Endothelial cell (in vitro differentiated cells): ENCODE measurements at places on chromosomes 4 and X.
A peak's percentile ranks its signal among the peaks of the same experiment; 100 is the strongest.

GRCh38 chrX:9376111-9376510, 88.7 kb upstream of the TBL1X start:
- DNase-seq = no peak
- H3K27me3 ChIP-seq = peaks cover 2% of the 10 kb centered on the region
- H3K4me1 ChIP-seq = no peaks in the 10 kb centered on the region
- no peaks in the 10 kb centered on the region for H3K36me3 ChIP-seq
- no peak overlapping the region for H3K4me3 ChIP-seq
- H3K27ac ChIP-seq = no peak overlapping the region

DNA sequence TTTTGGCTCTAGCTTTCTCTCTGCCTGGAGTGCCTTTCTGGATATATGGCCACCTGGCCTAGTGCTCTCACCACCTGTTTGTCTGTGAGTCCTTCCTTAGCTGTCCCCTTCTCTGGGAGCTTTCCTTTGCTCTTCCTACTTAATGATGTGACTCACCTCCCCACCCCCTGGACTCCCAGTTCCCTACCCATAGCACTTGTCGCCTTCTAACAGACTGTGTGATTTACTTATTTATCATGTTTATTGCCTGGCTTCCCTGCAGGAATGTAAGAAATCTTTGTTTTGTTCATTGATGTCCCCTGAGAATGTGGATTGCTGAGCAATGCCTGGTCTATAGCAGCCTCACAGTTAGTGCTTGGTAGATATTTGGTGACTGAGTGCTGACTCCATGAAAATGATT, 18.9 kb downstream of the ADD1 start:
- H3K27ac ChIP-seq = no peak overlapping the region
- no peak for DNase-seq
- H3K4me3 ChIP-seq = peak overlapping the region; percentile 18
- no peaks in the 10 kb centered on the region for H3K36me3 ChIP-seq
- H3K4me1 ChIP-seq = peaks cover 74% of the 10 kb centered on the region
- H3K27me3 ChIP-seq = peaks cover 2% of the 10 kb centered on the region

- H3K27me3 ChIP-seq = no peaks in the 10 kb centered on the region
- H3K27ac ChIP-seq = no peak overlapping the region
- no peak overlapping the region for H3K4me3 ChIP-seq
- peaks cover 8% of the 10 kb centered on the region for H3K4me1 ChIP-seq
- H3K36me3 ChIP-seq = no peaks in the 10 kb centered on the region
- no peak for DNase-seq
These were observed 13.2 kb upstream of the PCDH18 start for GRCh38 chr4:137545461-137545861.

GRCh38 chrX:153019166-153019565, 25.2 kb upstream of the PNMA5 start:
- H3K36me3 ChIP-seq = no peaks in the 10 kb centered on the region
- H3K27ac ChIP-seq = no peak overlapping the region
- H3K4me3 ChIP-seq = no peak overlapping the region
- no peak for DNase-seq
- H3K4me1 ChIP-seq = no peaks in the 10 kb centered on the region

DNA sequence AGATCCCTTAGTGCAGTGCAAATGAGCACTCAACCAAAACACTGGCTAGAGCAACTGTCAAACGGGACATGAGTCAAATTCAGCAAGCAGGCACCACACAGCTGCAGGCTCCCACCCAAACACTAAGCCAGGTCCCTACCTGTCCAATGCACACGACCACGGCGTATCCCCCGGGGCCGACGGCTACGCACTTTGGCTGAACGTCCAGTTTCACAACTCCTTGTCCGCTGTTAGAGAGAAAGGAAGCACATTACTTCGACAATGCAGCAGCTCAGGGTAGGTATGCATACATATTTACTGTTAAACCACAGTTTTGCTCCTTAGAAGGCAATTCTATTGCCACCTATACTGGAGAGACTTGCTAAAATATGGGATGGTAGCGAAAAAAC, 35.4 kb downstream of the WDR1 start:
- peaks cover 63% of the 10 kb centered on the region for H3K36me3 ChIP-seq
- peak overlapping the region; percentile 13 for H3K27ac ChIP-seq
- no peaks in the 10 kb centered on the region for H3K4me1 ChIP-seq

- H3K4me1 ChIP-seq = no peaks in the 10 kb centered on the region
- H3K4me3 ChIP-seq = no peak overlapping the region
- no peak overlapping the region for H3K27ac ChIP-seq
- no peak for DNase-seq
These were observed 30.9 kb upstream of the MRFAP1 start for GRCh38 chr4:6609415-6610079.
